ENCODE measurements at places on chromosomes 16 and 17.
A peak's percentile ranks its signal among the peaks of the same experiment; 100 is the strongest.

- DNase-seq, result no peak
Observed at GRCh38 chr16:4115949-4116318, 308 bp downstream of the ADCY9 start.

DNA sequence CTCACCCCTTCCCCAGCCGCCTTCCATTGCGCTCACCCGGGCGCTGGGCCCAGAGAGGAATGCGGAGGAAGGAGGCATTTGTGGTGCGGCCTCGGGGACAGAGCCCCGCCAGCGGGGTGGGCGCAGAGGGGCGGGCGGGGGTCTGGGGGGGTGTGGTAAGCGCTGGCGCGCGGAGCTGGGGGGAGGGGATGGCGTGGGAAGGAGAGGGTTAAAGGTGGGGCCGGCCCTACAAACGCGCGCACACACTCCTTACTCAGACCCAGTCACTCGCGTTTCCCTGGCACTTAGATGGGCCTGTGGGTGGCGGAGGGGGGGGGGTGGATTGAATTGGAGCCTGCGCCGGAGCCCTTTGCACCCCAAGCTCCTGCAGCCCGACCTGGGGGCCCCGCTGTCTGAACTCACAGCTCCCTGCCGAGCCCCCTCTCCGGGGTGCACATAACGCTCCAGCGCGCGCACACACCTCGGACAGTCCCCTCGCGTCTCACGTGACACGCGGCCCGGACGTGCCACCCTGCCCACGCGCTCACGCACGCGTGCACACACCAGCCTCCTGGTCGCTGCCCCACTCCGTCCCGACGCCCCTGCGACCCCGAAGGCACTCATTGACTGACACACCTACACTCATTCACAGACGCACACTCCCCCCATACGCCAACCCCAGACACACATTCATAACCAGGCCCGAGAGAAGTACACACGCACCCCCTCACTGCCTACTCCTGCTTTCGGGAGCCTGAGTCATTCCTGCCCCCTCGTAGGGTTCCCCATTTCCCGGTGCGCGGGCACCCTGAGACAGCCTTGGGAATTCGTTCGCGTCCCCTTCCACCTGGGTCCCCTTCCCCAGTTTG, 844 bp downstream of the TBKBP1 start:
- peak; percentile 53 for DNase-seq

- no peak for DNase-seq
Observed at GRCh38 chr17:291587-291986, 61.0 kb downstream of the RPH3AL start.

GRCh38 chr17:43760254-43760852, 1.8 kb upstream of the SOST start:
- DNase-seq, result peak; percentile 84

DNA sequence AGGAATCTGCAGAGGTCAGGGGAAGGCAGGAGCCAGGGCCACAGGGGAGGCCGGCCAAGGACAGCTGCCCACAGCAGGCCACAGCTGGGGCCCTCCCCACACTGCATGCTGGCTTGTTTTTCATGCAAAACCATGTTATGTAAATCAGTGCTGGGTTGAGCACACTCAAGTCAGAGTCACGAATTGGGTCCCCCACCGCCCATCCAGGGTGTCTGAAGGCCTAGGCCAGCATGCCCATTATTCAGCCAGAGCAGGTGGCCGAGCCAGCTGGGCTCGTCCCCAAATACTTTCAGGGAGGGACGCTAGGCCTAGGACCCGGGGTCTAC, 51.2 kb upstream of the TOB1 start:
- no peak for DNase-seq

DNA sequence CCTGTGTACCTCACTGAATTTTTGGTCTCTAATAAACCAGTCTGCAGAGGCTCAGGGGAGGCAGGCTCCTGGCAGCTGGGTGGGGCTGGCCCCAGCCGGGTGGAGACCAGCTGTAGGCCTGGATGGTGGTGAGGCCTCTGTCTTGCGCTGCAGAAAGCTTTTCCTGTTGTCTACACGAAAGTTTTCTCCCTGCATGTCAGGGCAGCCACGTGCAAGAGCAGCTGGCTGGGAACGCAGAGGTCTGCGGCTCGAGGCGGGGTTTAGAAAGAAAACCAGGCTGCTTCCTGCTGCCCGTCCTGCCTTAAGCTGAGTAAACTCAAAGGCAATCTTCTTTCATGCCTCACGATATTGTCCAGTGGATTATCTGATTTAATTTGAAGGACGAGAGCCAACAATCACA, 2.4 kb downstream of the SERPINF1 start:
- DNase-seq, result peak; percentile 16

DNA sequence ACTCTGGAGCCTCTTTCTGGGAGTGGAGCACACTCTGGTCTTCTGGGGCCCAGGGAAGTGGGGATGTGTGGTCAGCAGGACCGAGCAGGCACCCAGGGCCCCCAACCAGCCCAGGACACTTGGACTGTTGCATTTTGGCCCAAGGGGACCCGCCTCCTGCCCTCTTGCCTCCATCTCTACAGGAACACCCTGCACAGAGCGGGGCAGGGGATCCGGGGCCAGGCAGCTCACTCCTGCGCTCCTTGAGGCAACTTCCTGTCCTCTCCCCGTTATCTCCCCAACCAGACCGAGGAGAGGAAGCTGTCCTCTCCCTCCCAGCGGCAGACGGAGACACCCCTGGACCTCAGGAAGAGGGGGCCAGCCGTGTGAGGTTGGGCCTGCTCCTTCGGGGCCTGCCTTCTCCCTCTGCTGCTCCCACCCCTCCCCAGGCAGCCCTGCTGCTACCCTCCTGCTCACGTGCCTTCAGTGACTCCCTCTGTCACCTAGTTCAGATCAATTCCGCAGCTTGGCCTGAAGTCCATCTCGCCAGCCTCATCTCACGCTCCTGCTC, 10.0 kb upstream of the ATP2A3 start:
- no peak for DNase-seq

DNA sequence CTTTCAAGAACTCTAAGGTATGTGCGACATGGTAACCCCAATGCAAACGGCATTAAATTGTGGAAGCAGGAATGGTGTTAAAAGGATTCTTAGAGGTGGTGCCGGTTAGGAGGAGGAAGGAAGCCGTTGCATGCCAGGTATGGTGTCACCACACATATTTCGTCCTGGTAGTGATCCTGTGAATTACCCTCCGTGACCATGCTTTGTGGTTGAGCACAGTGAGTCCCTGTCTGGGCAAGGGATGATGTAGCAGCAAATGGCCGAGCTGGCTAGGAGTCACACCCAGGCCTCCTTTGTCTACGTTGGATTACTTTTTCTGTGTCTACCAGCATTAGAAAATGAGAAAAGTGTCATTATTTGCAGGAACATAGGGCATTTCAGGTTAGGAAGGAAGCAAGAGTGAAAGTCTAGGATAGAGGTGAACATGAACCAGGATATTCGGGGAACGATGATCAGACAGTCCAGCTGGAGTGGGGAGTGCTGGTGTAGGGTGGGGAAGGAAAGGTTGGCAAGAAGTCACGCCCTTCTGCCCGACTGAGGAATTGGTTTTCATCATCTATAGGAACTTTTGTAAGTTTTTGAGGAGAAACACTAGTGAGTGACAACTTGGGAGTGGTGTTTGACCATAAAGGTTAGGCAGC, 123.5 kb downstream of the PRKCA start:
- DNase-seq, result no peak

DNA sequence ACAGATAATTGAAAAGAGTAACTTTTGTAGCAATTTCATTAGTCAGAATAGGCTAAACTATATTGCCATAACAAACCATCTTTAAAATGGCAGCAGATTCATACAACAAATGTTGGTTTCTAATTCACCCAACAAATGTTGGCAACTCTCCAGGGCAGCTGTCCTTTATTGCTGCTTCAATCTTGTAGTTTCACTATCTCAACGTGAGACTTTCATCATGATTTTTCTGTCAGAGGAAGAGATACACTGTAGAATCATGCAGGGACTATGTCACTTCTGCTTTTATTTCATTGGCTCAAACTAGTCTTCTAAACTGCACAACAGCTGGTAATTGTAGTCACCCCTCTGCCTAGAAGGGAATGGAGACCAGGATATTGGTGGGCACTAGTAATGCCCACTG, 174.2 kb downstream of the TANC2 start:
- no peak for DNase-seq

- DNase-seq, result no peak
Observed at GRCh38 chr17:52546493-52546892, 388.0 kb upstream of the CA10 start.

DNA sequence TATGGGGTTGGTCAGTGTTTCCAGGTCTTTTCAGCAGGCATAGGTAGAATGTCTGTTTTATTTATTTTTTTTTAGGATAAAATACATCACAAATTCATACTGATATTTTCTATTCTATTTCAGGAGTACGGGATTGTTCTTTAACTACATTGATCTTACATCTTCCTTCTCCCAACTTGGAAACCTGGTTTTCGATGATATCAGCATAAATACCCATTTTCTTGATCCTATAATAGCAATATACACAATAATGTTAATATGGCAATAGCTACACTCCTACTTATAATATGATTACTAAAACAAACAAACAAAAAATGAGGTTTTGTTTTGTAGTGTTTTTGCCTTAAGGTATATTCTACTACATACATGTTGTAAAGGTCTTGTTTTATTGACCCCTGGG, 962.4 kb upstream of the GOT2 start:
- no peak for DNase-seq

GRCh38 chr17:80313160-80313829, 52.6 kb downstream of the RNF213 start:
- DNase-seq, result no peak

GRCh38 chr17:33463887-33464286, 170.8 kb upstream of the ASIC2 start:
- no peak for DNase-seq

DNA sequence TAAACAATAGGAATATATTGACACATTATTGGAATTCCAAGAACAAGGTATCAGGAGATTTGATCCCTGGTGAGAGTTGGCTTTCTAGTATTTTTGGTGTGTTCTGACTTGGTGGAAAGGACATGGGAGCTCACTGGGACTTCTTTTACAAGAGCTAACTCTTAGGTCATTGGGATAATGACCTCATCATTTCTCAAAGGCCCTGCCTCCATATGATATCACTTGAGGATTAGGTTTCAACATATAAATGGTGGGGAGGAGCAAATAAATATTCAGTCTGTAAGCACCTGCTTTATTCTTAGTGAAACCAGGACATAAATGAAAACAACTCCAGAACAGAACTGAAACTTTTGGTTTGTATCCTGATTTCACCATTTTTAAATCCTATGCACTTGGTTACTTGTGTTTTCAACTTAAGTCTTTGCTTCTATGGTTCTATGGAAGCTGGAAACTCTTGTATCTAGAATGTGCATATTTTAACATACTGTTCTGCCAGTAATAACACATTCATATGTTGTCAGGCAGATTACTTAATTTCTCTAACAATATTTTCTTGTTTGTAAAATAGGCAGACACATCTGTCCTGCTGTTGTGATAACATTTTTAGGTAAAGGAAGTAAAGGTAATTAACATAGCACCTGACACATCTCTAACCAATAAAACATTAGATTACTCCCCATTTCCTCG, 1527.7 kb upstream of the CDH8 start:
- DNase-seq, result no peak

DNA sequence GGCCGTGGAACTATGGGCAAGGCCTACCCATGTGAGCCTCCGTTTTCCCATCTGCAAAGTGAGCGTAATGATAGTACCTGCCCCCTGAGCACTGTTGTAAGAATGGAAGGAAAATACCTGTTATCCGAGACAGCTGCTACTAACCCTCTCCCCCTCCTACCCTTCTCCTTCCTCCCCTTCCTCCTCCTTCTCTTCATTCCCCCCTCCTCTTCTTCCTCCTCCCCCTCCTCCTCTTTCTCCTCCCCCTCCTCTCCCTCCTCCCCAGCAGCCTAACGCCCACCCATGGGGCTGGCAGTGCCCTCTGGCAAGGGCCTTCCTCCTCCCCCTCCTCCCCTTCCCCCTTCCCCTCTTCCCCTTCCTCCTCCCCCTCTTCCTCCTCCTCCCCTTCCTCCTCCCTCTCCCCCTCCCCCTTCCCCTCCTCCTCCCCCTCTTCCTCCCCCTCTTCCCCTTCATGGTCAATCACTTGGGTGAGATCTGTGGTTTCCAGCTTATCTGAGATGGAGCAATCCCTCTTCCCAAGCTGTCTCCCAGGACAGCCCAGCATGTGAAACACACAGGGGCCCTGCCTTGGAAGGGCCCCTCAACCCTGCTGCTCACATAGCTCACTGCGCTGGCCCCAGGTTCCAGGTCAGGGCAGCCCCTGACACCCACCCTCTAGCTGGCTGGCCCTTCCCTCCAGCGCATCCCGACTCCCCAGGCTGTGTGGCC, 6.4 kb downstream of the ZFPM1 start:
- no peak for DNase-seq

GRCh38 chr17:83104577-83105505, 25.4 kb downstream of the METRNL start:
- DNase-seq, result no peak

DNA sequence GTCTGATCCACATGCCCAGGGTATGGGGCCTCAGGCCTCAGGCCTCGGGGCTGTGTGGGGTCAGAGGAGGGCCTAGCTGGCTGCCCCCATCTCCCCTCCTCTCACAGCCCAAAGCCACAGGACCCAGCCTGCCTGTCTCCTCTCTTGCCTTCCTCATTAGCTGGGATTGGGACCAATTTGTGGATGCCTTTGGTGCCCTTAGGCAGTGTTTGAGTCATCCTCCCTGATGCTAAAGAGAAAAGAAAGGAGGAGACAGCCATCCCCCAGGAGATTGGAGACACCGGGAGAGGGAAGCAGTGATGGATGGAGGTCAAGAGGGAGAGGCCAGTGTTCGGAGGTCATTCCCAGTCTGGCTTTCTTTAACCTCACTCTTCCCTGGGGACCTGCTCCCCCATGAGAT, 23.3 kb upstream of the NOG start:
- no peak for DNase-seq

DNA sequence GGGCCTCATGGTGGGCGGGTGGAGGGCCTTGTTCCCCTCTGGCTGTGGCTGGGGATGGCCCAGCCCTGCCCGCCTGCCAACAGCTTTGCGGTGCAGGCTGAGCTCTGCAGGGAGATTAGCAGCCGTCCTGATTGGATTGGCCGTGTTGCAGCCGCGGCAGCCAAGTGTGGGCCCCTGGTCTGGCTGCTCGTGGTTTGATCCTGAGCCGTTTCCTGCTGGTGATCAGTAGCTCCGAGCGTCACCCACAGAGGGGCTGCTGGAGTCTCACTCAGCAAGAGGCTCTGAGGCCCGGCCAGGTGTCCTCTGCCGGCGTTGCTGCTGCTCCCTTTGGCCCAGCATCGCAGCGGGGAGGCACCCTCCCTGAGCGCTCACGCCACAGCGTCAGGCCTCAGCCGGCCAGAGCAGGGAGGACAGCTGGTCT, 32.5 kb downstream of the BAIAP2 start:
- no peak for DNase-seq

- no peak for DNase-seq
Observed at GRCh38 chr16:66881014-66881417, 701 bp downstream of the PDP2 start.

DNA sequence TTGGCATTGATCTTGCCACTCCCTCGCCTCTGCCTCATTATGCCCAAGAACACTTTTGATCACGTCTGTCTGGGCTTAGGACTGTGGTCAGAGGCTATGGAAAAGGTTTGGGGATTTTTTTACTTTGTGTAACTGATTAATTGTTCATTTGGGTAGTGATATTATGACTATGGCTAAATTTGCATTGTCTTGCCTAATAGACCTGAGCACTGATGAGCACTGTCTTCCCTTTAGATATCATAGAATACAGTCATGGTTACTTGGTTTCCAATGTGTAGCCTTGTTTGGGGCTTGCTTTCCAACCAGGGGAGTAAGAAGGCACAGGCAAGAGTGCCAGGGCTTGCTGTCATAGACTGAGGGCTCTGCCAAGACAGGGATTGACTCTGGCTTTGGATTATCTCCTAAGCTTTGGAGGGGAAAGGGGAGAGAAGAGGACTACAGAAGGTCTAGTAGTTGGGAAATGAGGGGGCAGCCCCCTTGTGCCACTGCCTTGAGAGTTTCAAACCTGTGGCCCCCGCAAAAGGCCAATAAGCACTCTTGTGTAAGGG, 13.7 kb downstream of the LIMD2 start:
- DNase-seq, result no peak
